GM12878 (cell line): ENCODE measurements at places on chromosomes 7 and 10.
A peak's percentile ranks its signal among the peaks of the same experiment; 100 is the strongest.

DNA sequence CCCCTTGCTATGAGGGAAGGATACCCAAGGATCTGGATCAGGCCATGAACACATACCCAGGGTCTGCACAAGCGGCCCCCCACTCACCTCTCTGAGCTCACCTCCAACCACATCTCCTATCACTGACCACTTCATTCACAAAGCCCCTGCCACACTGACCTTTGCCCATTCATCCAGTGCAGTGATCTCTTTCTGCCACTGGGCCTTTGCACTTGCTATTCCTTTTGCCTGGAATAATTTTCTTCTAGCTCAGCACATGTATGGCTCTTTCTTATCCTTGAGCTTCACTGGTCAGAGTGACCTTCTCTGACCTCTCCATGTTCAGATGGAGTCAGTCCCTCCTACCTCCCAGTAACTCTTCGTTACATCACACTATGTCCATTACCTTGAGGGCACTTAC is 48.3 kb downstream of the ADRA2A start:
- DNase-seq = no peak

- peak; percentile 95 for DNase-seq
Observed at GRCh38 chr7:65809259-65809981, 63.5 kb upstream of the VKORC1L1 start.

- no peak for DNase-seq
Observed at GRCh38 chr7:130292682-130293257, at the start of gene CPA4. CPA4 (plus strand) TSS chr7:130293161; CDS start chr7:130293181, 20 bp downstream.

DNA sequence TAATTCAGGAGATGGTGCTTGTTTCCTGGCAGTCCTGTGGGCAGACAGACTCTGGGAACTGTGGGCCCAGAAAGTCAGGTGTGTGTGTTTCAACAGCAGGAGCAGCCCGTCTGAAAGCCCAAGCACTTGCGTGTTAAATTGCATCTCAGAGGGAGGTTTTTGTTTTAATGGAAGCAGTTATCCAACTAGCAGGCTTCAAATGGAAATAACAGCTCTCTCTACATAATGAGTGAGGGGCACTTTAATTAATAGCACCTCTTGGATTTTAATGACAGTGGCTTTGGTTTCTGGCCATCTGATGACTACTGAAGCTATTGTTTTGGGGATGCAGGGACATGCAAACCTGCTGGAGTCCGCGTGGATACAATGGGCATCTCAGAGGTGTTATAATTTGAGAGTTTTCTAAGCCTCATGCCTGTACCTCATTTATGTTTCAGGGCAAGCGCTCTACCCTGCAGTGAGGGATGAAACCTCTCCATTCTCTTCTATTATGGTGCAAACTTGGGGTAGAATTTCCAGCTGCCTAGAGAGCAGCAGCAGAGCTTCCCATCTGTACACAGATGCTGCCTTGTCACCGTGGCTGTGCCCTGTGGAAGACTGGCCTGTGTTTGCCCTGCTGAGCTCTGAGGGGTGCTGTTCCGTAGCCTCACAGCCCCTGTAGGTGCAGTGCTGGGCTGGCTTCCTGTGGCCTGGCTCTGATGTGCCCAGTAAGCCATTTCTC is 206.6 kb upstream of the GPR26 start:
- no peak for DNase-seq

- no peak for DNase-seq
Observed at GRCh38 chr7:45592230-45592991, 18.2 kb downstream of the ADCY1 start.

DNA sequence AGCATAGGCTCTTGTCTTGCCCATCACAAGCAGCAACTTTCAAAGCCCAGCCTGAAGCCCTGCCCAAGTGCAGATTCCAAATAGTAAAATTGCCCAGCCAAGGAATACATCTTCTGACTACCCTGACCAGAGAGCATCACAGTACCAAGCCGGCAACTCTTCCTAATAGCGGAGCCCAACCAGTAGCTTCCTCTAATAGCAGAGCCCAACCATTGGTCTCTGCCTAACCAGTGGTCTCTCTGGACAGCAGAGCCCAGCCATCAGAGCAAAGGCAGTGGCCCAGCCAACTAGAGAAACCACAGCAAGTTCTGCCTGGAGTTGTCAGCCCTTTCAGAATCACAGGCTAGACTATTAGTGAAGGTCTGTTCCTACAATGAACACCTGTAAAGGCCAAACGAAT is 285.6 kb downstream of the HGF start:
- no peak for DNase-seq

DNA sequence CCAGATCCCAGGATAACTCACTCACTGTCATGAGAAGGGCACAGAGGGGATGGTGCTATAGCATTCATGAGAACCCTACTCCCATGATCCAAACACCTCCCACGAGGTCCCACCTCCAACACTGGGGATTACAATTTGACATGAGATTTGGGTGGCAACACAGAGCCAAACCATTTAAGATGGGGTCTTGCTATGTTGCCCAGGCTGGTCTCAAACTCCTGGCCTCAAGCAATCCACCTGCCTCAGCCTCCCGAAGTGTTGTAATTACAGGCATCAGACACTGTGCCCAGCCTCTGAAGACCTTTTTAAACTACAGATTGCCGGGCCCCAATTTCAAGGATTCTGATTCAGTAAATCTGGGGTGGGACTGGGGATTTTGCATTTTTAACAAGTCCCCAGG is 98.5 kb downstream of the BAMBI start:
- DNase-seq = no peak

GRCh38 chr7:81457852-81458522 is 311.9 kb downstream of the HGF start:
- DNase-seq = no peak

DNA sequence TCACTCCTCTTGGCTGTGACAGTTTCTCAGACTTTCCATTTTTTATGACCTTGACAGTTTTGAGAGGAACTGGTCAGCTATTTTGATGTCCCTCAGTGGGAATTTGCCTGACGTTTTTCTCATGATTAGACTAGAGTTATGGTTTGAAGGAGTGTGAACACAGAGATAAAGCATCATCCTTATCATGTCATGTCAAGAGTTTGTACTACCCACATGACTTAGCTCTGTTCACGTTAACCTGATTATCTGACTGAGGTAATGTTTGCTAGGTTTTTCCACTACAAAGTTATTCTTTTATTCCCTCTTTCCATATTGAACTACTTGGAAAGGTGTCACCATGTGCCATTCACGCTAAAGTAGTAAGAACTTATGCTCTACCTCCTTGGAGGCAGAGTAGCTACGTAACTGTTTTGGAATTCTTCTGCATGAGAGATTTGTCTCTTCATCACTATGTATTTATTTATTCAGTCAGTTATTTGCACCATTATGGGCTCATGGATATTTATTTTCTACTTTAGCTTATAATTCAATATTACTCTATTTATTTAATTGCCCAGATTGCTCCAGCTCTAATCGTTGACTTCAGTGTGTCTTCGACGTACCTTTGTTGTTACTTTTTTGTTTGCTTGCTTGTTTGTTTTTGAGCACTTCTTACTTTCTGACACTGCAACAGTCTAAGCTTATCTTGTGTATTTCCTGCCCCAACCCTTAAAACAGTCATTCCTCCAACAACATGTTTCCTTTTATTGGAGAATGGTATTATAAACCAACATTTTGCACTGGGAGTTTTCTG is 50.4 kb downstream of the CPED1 start:
- DNase-seq = no peak

- no peak for DNase-seq
Observed at GRCh38 chr7:117616694-117617093, 136.9 kb downstream of the CFTR start.

- no peak for DNase-seq
Observed at GRCh38 chr7:11609096-11609670, 222.8 kb downstream of the THSD7A start.

- no peak for DNase-seq
Observed at GRCh38 chr7:139936760-139937310, 107.8 kb downstream of the TBXAS1 start.

GRCh38 chr7:2209146-2209960 is 23.4 kb downstream of the MAD1L1 start:
- peak; percentile 32 for DNase-seq

GRCh38 chr10:70905071-70906021 is 17.0 kb upstream of the PCBD1 start:
- no peak for DNase-seq

- no peak for DNase-seq
Observed at GRCh38 chr7:122887198-122887597, 938 bp upstream of the CADPS2 start.

GRCh38 chr7:157693521-157694375 is 356.9 kb downstream of the DNAJB6 start:
- DNase-seq = no peak

DNA sequence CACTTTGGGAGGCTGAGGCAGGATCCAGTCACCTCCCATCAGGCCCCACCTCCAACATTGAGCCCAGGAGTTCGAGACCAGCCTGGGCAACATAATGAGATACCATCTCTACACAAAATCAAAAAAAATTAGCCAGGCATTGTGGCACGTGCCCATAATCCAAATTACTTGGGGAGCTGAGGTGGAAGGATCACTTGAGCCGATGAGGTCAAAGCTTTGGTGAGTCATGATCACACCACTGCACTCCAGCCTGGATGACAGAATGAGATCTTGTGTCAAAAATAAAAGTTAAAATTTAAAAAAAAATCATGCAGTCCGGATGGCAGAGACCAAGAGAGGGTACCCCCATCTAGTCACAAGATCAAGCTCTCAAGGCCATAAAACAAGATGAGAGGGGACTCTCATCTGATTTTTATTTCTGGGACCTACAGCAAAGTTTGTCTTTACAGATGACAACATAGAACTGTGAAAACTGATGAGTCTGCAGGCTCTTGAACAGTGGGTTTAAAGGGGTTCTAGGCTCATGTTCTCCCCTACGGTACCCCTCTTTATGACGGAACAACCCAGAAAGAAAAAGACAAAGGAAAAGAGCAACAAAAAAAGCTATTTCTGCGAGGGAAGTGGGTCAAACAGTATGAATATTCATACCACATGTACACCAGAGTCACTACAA is 28.9 kb upstream of the CREB3L2 start:
- DNase-seq = no peak

DNA sequence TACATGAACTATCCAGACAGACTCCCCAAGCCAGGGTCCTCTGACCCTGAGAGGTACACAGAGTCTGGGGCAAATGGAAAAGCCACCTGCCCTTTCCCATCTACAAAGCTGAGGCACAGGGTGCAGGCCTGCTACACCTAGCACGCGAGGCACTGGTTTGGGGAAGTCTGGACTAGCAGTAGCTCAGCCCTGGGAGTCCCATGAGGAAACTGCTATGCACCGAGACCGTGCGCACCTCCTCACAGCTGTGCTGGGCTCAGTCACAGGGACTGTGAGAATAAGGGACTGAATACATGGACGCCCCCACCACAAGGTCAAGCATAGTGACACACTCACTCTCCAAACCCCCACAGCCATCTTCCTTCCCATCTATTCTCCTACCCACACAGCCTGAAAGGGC is 8.2 kb downstream of the MAT1A start:
- no peak for DNase-seq

DNA sequence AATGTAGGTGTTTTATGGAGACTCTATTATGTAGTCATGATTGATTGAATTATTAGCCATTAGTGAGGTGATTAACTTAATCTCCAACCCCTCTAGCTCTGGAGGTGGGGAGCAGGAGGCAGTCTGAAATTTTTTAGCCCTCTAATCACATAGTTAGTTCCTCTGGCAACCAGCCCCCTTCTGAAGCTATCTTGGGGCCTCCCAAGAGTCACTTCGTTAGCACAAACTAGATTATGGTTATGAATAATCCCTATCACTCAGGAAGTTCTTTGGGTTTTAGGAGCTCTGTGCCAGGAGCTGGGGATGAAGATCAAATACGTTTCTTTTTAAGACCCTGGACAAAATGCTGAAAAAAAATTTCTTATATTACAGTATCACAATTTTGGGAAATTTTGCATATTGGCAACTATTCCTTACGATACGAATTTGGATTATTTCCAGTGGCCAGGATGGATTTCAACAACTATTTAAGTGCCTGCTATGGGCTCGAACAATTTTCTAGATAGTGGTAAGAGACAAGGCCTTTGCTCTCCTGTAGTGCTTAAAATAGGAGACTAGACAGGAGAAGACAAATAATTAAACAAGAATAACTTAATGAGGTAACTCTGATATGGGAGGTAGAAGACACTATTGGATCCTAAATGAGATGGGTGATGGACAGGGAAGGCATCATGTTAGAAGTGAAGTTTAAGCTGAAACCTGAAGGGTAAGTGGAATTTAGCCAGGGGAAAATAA is 52.9 kb downstream of the BTAF1 start:
- DNase-seq = no peak

DNA sequence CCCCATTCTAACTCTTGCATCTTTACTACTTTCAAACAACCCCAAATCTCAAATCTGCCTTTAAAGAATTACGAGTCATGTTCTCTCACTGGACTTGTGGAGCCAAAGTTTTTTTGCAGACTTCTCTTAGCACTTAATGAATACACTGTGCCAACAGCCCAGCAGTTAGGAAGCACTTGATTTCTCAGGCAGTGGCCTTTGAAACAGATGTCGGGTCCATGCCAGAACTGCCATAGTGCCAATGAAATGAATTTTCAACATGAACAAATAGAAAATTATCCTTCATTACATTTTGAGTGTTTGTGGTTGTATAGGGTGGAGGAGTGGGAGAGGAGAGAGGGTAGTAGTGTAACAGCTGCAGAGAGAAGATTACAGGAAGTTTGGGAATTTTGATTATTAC is 5.9 kb downstream of the BORCS7 start:
- DNase-seq = no peak

DNA sequence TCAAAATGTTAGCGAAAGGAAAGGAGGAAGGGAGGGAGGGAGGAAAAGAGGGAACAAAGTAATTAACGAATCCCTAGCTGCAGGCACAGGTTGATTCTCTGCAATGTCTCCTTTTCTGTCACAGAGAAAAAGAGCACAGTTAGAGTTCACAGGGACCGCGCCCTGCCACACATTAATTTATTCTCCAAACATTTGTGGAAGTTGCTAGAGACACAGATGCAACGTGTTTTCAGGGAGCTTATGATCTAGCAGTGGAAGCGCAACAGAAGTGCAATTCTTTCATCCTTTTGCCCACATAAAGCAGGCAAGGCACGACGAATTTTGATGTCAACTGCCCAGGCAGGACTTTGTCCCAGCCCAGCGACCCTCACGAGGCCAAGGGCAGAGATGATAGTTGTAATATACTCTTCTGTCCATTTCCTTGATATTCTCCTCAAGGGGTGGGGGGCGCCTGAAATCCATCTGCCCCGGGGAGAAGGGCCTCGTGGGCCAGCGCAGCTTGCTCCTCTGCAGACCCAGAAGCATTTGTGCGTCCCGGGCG is 101.7 kb upstream of the ZNF438 start:
- DNase-seq = no peak

DNA sequence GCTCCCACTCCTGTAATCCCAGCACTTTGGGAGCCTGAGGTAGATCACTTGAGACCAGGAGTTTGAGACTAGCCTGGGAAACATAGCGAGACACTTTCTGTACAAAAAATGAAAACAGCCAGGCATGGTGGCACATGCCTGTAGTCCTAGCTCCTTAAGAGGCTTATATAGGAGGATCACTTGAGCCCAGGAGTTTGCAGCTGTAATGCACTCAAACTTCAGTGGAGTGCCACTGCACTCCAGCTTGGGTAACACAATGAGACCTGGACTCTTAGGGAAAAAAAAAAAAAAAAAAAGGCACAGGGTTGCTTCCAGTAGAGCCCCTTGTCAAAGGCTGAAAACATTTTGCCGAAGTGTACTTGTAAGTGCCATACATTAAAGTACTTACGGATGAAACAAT is 195.3 kb downstream of the PHTF2 start:
- no peak for DNase-seq

GRCh38 chr7:94178230-94178629 is 174.1 kb upstream of the BET1 start:
- DNase-seq = peak; percentile 75

GRCh38 chr10:128908499-128908898 is 558.5 kb upstream of the MGMT start:
- no peak for DNase-seq
